Tibial nerve (tissue), 4 donors: ENCODE measurements at places on chromosomes 11 and 22. TPM values are rescaled to one million over a fixed set of nuclear protein-coding genes. Genes with fewer than 3 reads are reported as not detected.
A peak's percentile ranks its signal among the peaks of the same experiment; 100 is the strongest.

DNA sequence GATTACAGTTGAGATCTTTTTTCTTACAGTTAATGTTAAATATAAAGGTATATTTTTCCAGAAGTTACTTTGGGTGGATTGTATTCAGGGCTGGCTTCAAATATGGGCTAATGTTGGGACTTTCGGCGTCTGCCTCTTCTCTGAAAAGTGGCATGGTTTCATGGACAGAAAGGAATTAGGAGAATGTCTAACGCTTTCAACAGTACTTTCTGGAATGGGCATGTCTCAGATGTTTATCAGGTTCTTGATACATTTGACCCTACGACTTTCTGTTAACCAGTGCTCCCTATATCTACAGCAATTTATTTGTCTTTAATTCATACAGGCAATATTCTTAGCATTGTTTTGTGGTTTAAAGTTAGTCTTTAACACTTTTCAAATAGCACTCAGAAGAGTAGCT, 33.7 kb downstream of the ZC3H12C start:
- no peak for DNase-seq

DNA sequence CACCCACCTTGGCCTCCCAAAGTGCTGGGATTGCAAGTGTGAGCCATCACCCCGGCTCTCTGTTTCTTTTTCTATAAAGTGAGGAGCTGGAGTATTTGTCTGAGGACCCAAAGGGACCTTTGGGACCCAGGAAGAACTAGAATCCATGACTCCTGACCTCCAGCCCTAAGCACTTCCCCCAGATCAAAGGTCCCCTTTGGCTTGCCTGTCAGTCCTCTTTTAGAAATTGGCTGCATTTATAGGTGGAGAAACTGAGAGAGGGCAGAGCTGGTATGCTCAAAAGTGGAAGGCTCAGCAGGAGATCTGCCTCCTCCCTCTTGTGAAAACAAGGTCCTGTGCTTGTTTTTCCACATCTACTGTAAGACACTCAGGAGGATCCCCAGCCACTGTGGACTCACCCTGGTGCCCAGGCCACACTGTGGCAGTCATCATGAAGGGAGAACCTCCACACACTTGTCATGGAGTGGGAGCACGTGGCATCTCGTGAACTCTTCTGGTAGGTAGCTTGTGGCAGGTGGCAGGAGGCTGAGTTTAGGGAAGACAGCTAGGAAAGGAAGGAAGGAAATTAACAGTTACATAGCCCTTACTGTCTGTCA, 12.4 kb upstream of the PLEKHA7 start:
- no peak for DNase-seq

ARHGEF12 gene
- 92.1 TPM for total RNA-seq

DNA sequence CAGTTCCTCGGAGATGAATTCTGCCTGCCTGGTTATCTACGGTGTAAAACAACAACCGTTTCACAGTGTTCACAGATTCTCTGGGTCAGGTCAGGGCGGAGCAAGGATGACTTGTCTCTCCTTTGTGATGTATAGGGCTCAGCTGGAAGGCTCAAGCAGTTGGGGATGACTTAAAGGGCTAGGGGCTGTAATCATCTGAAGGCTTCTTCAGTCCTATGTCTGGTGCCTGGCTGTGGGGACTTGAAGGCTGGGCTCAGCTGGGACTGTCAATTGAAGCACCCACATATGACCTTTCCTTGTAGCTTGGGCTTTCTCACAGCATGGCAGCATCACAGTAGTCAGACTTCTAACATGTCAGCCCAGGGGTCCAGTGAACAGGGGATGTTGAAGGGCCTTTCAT, 29.3 kb downstream of the EIF3F start:
- DNase-seq = no peak

MS4A7 gene
- 77.1 TPM for total RNA-seq

GRCh38 chr11:66651016-66651415, 12.5 kb downstream of the RBM4 start:
- no peak for DNase-seq

- DNase-seq = no peak
Observed at GRCh38 chr11:15613789-15614188, 499.1 kb downstream of the INSC start.

- no peak for DNase-seq
Observed at GRCh38 chr11:33984682-33985389, 66.7 kb upstream of the CAPRIN1 start.

GRCh38 chr11:110112457-110112856, 19.3 kb downstream of the ZC3H12C start:
- DNase-seq = no peak

CCDC73 gene
- total RNA-seq = 3.3 TPM

- no peak for DNase-seq
Observed at GRCh38 chr11:98771791-98772190, 249.0 kb upstream of the CNTN5 start.

- DNase-seq = no peak
Observed at GRCh38 chr11:78040691-78041379, 17.8 kb upstream of the KCTD14 start.

- no peak for DNase-seq
Observed at GRCh38 chr11:45000918-45001317, 50.2 kb upstream of the TP53I11 start.

DNA sequence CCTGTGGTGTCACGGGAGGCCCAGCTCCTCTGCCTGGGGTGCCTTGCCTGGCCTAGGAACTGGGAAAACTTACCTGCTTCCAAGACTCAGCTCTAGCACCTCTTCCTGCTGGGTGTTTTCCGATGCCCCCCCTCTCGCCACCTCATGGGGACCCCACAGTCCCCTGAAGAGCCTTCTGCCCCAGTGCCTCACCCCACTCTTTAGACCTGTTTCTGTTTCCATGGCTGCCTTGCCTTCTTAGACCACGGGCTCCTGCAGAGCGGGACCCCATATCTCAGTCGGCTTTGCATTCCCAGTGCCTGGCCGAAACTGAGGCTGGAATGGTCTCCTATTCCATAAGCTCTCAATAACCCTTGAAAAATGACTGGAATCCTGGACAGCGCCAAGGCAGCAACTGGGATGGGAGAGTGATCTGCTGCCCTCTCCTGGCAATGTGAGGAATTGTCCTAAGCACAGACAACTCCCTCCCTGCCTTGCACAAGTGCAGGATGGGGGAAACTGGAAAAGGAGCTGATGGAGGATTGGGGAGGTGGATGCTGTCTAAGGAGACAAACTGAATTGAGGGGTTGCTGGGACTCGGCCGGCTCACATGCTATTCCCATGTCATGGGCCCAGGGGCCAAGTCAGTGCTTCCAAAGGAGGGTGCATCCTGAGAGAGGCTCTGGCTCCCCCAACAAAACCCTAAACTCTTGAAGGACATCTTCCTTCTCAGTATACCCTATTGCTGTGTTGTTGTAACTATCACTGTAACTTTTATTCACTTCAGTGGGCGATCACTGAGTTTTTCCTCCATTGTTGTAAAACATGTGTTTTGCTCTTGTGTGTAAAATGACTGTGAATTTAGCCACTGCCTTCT, 26.6 kb upstream of the IL17RA start:
- peak; percentile 55 for DNase-seq

NFRKB gene
- 18.6 TPM for total RNA-seq

DNA sequence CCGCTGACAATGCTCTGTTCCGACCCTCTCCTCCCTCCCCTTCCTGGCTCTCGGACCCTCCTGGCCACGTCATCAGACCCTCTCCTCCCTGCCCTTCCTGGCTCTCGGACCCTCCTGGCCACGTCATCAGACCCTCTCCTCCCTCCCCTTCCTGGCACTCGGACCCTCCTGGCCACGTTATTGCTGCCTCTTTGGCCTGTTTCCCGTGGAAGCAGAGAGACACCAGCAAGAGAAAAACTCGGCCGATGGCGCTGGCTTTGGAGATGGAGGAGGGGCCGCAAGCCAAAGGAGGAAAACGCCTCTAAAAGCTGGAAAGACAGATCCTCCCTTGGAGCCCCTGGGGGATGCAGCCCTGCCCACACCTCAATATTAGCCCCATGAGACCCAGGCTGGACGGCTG, 463.3 kb downstream of the BRD1 start:
- DNase-seq = no peak

- DNase-seq = no peak
Observed at GRCh38 chr11:85698195-85698594, 12.2 kb upstream of the CCDC89 start.

SCARF2 gene
- total RNA-seq = 72.0 TPM

GRCh38 chr11:65309006-65309405, 5.7 kb upstream of the CDC42EP2 start:
- no peak for DNase-seq
